ENCODE measurements at places on chromosomes 1 and 21.

GRCh38 chr1:58047265-58047858, 499.2 kb downstream of the OMA1 start:
- DNase-seq: peak; percentile 8

DNA sequence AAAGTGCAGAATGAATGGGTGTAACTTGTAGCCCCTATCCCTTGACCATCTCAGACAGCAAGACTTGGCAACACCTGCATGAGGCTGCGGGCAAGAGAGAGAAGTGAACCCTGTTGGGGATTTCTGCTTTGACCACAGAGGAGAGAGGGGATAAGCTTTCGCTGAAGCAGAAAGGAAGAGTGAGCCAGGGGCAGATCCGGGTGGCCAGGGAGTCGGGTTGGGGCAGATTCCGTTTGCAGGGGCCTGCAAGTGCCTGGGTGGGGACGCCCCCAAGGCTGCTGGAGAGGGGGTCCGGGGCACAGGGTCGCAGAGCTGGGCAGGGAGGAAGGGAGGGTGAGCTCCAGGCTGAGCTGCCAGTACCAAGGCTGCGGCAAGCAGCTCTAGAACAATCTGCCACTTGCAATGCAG, 25.3 kb upstream of the PIK3CD start:
- peak; percentile 34 for DNase-seq

- peak; percentile 22 for DNase-seq
Measured at GRCh38 chr1:109193653-109194590, 19.8 kb upstream of the SARS1 start.

GRCh38 chr1:83896299-83896698, 102.6 kb downstream of the TTLL7 start:
- no peak for DNase-seq

Data from CD4-positive, alpha-beta memory T cell (primary cell).